ENCODE measurements at places on chromosomes 5 and 9.

- DNase-seq: no peak
Observed at GRCh38 chr5:16841416-16841815, 94.7 kb downstream of the MYO10 start.

DNA sequence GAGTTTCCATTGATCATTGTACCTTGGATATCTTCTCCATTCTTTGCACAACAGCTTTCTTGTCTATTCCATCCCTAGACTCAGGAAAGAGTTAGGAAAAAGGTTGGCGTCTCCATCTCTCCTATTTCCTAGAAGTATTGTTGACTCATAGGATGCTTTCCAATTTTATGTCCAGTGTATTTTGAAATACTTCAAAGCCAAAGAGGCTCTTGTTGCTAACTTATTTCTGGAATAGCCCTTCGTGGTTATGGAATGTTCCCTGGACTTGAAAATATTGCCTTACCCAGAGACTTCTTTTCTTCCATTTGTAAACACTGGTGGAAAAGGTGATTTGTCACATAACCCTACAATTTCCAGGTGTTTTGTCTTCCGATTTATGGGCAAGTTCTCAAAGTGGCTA is 402.3 kb upstream of the ZNF608 start:
- DNase-seq: no peak

- peak; percentile 90 for DNase-seq
Observed at GRCh38 chr5:59039296-59040023, 456.6 kb downstream of the RAB3C start.

- DNase-seq: no peak
Observed at GRCh38 chr5:97100476-97100875, 41.9 kb downstream of the LIX1 start.

DNA sequence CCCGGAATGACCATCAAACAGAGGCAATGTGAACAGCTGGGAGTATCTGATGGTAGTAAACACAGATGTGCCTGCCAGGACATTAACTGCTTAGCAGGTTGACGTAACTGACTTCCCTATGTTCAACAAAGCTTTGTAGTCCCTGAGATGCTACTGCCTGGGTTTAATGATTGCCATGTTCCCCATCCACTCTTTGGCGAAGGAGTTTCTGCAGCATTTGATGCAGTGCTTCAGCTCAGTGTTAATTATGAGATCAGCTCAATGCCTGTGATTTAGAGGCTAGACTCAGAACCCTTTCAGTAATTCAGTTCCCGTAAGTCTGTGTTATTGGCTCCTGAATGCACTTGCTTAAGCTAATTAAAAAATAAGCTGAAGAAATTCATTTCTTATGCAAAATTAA is 547.3 kb upstream of the ZNF608 start:
- no peak for DNase-seq

GRCh38 chr5:139644646-139645429 is 3.3 kb upstream of the CXXC5 start:
- DNase-seq: no peak

DNA sequence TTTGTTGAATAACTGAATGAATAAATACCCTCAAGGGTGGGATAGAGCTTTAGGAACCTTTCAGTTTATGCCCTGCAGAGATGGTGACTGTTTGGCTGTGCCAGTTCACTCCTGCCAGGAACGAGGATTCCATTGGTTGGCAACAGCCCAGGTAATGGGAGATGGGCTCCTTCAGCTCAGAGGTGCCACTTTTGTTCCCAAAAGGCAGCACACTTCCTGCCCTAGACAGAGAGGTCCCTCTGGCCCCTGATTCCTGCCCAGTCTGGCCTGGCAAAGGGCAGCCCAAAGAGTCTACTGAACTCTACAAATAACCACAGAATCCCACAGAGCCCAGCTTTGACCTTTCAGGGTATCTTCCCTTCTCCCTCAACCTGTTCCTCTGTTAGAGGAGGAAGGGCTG is 1.6 kb downstream of the C9orf152 start:
- DNase-seq: no peak

- DNase-seq: no peak
Observed at GRCh38 chr5:59842999-59843398, 50.5 kb downstream of the PDE4D start.
